ENCODE measurements at places on chromosomes 7 and 10. TPM values are rescaled to one million over a fixed set of nuclear protein-coding genes. Genes with fewer than 3 reads are reported as not detected.

DNA sequence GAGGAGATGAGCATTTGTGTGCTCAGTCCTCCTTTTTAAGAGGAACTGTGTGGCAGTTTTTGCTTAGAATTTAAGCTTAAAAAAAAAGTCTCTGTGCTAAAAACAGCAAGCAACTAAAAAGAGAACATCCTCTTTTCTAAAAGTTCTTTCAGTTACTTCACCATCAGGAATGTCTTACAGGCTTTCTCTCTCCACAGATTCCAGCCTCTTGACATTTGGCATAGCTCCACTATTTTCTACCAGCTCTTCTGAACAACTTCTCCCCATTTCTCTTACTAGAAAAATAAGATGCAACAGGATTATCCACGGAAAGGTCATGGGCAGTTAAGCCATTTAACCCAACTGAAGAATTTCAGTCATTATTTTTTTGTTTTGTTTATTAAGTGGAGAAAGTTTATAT, 13.2 kb downstream of the PCLO start:
- DNase-seq = no peak

- no peak for DNase-seq
These were observed 1.9 kb upstream of the GPER1 start for GRCh38 chr7:1085910-1086421.

DNA sequence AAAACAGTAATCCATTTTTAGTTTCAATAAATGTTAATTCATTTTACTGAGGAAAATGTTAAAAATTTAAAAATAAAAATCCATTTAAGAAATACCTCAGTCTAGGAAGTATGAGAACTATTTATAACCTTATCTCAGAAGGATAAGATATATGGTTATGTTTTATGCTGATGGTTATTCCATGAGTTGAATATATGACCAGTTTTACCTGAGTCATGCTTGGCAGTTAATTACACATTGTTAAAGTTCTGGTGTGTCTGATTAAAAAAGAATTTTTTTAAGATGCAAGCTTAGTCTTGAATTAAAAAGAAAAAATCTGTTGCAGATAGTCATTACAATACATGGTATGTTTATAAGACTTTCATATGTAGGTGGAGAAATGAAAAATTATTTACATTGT, 191.7 kb downstream of the ARL4A start:
- DNase-seq = no peak

DNA sequence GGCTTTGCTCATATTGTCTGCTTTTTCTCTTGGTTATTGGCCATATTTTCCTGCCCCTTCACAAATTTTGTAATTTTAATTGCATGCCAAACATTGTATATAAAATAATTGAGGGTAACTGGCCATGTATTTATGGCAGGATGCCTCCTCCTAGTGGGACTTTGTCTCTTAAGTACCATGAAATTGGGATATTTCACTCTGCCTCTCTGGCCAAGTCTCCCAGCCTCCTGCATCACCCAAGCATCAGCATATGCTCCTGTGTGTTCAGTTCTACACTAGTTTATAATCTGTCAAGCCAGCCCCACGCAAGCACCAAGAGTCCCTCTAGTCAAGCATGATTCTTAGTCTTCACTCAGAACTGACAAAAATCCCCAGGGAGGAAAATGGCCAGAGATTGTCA, 44.2 kb upstream of the FHIP2A start:
- no peak for DNase-seq

DNA sequence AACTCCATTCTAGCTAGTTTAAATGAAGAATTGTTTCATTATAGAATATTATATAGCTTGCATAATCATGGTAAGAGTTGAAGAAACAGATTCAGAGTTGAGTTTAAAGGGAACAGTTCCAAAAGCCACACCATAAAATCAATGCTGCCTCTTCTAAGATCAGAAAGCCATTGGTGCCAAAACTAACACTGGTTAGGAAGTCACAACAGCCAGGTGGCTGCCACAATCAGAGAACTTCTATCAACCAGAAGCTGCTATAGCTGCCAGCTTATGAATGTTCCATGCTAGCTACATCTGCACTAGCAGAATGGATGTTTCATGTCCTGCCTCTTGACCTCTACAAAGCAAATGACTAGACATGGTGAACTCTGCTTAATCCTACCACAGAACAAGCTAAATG, 583.1 kb upstream of the LRRN3 start:
- DNase-seq = no peak

DNA sequence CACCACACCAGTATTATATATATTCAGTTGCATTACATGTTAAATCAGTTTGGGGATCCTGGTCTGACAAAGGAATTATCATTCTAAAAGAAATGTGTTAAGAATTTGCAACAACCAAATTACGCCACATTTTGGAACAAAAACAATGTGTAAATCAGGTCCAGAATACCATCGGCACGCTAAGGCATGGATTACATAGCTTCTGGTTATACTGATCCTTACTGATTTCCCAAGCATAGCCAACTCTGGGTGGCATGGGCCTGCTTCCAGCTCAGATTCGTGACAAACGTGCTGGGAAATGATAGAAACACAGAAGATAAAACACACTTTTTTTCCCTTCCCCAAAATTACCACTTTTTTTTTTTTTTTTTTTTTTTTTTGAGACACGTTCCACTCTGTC, 660.0 kb downstream of the SORCS1 start:
- DNase-seq = no peak

- DNase-seq = no peak
These were observed 286.5 kb upstream of the LRRTM3 start for GRCh38 chr10:66639371-66639770.

GRCh38 chr10:130512936-130513335, 376.7 kb downstream of the GLRX3 start:
- no peak for DNase-seq

The HOXA6 gene
- polyA plus RNA-seq = 8.7 TPM

The CFAP70 gene
- 2.3 TPM for polyA plus RNA-seq

Measured in forelimb muscle (tissue), 1 donor.